CD4-positive, alpha-beta T cell treated with Interleukin-2 at 100 ng/mL for 4 hours (primary cell): ENCODE measurements at places on chromosomes 3 and 15.

- no peak for DNase-seq
These were observed 49.2 kb downstream of the CTDSPL start for GRCh38 chr3:37910671-37911400.

DNA sequence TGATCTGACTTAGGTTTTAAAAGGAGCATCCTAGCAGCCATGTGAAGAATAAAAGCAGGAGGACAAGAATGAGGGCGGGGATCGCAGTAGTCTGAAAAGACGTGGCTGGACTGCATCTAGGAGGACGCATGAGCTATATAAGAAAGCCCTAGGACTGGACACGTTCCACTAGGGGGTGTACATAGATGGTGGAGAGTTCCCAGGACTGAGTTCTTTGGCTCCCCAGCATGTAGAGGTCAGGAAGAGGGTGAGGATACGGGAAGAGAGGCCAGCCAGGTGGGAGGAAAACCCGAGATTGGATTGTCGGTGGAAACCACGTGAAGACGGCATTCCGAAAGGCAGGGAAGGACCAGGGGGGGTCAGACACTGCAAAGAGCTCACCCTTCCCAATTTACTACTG lies 64.2 kb upstream of the CFAP161 start:
- DNase-seq, result no peak

GRCh38 chr3:171459137-171459941 lies 866 bp downstream of the TNIK start:
- peak; percentile 70 for DNase-seq

GRCh38 chr15:42178056-42178455 lies 21.6 kb upstream of the PLA2G4F start:
- no peak for DNase-seq
